ENCODE measurements at places on chromosomes 2 and 18.

DNA sequence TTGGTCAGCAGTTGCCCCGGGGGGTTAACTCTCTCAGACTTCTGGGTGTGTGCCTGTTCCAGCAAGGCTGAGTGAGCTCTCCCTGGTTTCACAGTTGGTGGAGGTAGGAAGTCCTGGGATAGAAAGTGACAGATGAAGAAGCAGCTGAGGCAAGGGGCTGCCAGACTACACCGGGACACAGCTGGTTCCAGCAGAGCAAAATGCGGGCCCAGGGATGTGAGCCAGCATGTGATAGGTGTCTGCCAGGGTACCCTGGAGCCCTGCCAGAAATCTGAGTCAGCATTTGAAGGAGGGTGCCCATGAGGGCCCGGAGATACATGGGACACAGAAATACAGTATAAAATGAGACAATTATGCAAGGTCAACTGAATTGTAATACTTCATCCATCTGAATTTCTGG, 79.3 kb upstream of the LGALSL start:
- H3K27ac ChIP-seq, result no peak overlapping the region
- no peaks in the 10 kb centered on the region for H3K36me3 ChIP-seq
- DNase-seq, result no peak
- no peaks in the 10 kb centered on the region for H3K4me1 ChIP-seq
- no peak overlapping the region for H3K4me3 ChIP-seq
- H3K27me3 ChIP-seq, result no peaks in the 10 kb centered on the region

DNA sequence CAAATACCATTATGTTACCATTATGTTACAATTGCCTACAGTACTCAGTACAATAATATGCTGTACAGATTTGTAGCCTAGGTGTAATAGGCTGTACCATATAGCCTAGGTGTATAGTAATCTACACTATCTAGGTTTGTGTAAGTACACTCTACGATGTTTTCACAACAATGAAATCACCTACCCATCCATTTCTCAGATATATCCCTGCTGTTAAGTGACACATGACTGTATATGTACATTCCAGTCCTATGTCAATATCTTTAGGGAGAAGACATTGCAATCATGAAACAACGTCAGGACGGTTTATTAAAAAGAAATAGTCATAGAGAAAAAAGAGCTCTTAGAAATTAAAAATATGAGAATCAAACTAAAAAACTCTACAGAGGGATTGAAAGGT, 119.0 kb upstream of the CDC42EP3 start:
- peaks cover 9% of the 10 kb centered on the region for H3K36me3 ChIP-seq
- H3K4me1 ChIP-seq, result no peaks in the 10 kb centered on the region

GRCh38 chr2:85266146-85267041, 61.4 kb downstream of the TGOLN2 start:
- peaks cover 46% of the 10 kb centered on the region for H3K4me1 ChIP-seq
- H3K36me3 ChIP-seq, result 0 out of 2 replicates have a peak, but pooled peaks cover 3% of the 10 kb centered on the region
- no peaks in the 10 kb centered on the region for H3K27me3 ChIP-seq
- peak overlapping the region; percentile 12 for H3K27ac ChIP-seq
- no peak overlapping the region for H3K4me3 ChIP-seq

GRCh38 chr18:45084206-45084605, 403.5 kb downstream of the SETBP1 start:
- no peak for DNase-seq
- H3K4me3 ChIP-seq, result no peak overlapping the region
- no peak overlapping the region for H3K27ac ChIP-seq
- no peaks in the 10 kb centered on the region for H3K36me3 ChIP-seq
- H3K4me1 ChIP-seq, result peaks cover 7% of the 10 kb centered on the region

DNA sequence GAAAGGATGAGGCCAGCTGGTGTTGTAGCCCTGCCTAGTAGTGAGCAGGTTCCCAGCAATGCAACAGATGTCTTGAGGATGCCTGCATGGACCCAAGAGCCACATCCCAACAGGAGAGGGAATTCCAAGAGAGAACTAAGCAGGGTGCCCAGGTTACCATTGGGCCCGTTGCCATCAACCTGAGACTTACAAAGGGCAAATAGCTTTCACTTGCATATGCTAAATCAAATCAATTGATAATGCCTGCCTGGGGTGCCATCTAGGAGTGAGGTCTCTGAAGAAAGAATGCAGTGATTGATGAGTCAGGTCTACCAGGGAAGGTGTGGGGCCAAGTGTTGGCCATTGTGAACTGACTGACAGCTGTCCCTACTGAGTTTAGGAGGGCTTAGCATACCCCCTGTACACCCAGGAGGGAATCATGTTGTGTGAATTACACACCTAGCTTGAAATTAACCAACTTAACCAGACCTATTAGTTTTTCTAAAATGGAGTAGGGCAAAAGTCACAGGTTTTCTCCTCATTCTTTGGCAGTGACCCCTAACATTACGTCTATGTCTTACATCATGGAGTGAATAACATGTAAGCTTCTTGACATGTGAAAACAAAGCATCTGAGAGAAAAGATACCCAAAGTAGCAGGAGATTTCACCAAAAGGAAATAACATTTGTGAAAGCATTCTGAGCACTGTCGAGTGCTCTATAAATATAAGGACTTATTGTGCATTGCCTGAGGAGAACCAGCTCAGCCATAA, 32.3 kb downstream of the FHOD3 start:
- no peak overlapping the region for H3K4me3 ChIP-seq
- no peaks in the 10 kb centered on the region for H3K36me3 ChIP-seq
- H3K27me3 ChIP-seq, result no peaks in the 10 kb centered on the region
- peak; percentile 54 for DNase-seq

DNA sequence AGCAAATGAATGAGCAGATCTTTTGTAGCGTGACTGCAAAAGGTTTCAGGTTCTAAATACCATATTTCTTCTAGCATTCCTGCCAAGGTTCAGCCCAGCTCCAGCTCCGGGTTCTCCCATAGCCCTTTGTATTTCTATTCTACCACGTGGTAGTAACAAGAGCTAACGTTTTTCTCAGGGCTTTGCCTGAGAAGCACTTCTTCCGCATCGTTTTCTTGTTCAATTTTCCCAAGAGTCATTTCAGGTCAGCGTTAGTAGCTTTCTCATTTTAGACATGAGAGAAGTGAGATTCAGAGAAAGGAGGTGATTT, 120.1 kb upstream of the MYCN start:
- no peaks in the 10 kb centered on the region for H3K4me1 ChIP-seq
- DNase-seq, result no peak
- H3K36me3 ChIP-seq, result no peaks in the 10 kb centered on the region
- no peaks in the 10 kb centered on the region for H3K27me3 ChIP-seq

GRCh38 chr2:123695426-123695825, 329.7 kb upstream of the CNTNAP5 start:
- H3K27ac ChIP-seq, result no peak overlapping the region
- no peaks in the 10 kb centered on the region for H3K4me1 ChIP-seq
- H3K27me3 ChIP-seq, result no peaks in the 10 kb centered on the region
- H3K36me3 ChIP-seq, result no peaks in the 10 kb centered on the region

GRCh38 chr2:165762723-165763122, 31.3 kb downstream of the GALNT3 start:
- peaks cover 5% of the 10 kb centered on the region for H3K36me3 ChIP-seq
- peaks cover 24% of the 10 kb centered on the region for H3K4me1 ChIP-seq
- no peaks in the 10 kb centered on the region for H3K27me3 ChIP-seq

DNA sequence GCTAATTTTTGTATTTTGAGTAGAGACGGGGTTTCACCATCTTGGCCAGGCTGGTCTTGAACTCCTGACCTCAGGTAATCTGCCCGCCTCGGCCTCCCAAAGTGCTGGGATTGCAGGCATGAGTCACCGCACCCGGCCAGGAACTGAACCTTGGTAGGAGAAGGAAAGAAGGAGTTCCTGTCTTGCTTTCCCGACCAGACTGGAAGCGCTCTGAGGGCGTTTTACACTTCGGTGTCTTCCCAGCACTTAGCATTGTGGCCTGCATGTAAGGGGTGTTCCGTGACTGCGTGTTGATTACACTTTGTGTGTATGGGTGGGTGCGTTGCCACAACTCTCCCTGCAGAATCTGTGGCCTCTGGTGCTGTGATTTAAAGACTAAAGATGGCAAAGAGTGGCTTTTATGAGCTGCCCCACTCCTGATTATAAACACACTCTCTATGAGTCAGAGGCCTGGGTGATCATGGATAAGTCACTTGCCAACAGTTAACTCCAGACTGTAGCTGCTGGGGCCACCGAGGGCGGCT, 46.0 kb downstream of the ODC1 start:
- H3K4me1 ChIP-seq, result no peaks in the 10 kb centered on the region
- no peaks in the 10 kb centered on the region for H3K36me3 ChIP-seq
- no peak overlapping the region for H3K27ac ChIP-seq
- H3K4me3 ChIP-seq, result no peak overlapping the region
